ENCODE measurements at places on chromosomes 6 and 20. TPM values are rescaled to one million over a fixed set of nuclear protein-coding genes. Genes with fewer than 3 reads are reported as not detected.

DNA sequence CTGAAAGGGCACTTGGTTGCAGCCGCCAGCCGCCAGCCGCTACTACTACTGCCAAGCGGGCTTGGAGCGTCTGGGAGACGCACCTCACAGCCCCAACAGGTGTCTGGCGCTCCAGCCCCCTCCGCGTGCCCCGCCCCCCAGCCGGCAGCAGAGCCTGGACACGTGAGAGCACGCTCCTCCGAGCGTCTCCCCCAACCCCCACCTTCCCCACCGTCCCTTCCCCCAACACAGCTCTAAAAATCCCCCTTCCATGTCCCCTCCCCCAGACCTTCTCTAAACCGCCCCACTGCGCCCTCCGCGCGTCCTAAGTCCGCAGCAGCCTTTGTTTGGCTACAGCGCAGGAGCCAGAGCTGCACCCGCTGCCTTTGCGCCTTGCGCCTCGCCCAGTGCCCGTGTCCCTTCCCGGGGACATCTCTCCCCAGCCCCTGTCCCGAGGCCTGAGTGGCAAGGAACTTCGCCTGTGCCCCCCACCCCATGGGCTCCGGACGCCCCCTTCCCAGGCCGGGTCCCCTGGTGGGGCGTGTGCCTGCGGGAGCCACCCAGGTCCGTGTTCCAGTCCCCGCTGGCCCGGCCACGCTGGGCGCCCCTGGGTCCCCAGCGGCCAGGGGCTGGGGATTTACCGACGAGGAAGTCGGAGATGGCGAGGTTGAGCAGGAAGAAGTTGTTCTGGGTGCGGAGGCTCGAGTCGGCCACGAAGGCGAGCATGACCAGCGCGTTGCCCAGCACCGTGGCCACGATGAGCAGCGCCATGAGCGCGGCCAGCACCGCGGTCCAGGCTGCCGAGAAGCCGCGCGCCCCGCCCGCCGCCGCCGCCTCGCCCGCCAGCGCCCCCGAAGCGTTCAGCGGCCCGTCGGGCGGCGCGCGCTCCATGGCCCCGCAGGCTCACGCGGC is 732 bp downstream of the HRH3 start:
- DNase-seq, result no peak

- DNase-seq, result no peak
Measured at GRCh38 chr6:131613296-131613925, 14.6 kb downstream of the MED23 start.

The MED20 gene
- 25.4 TPM for total RNA-seq

DNA sequence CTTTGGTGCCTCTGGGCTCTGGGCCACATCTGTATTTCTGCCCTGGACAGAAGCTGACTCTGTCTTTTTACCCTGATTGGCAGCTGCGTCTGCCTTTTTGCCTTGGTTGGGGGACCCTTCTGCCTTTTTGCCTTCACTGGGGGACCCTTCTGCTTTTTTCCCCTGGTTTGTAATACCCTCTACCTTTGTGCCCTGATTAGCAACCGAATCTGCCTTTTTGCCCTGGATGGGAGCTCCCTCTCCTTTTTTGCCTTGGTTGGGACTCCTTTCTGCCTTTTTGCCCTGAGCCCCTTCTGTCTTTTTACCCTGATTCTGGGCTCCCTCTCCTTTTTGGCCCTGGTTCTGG is 23.4 kb downstream of the RRBP1 start:
- DNase-seq, result no peak

DNA sequence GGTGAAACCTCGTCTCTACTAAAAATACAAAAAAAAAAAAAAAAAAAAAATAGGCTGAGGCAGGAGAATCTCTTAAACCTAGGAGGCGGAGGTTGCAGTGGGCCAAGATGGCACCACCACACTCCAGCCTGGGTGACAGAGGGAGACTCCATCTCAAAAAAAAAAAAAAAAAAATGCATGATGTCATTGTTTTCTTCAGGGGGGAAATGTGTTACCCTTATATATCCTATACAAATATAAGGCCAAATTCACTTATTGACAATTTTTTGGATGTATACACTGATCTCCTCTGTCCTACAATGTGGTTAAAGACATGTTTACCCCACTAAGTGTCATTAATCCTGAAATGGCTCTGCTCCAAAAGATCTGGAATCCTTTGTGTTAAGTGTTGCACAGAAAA is 73.1 kb downstream of the TPBG start:
- no peak for DNase-seq

GRCh38 chr20:33308668-33309067 is 25.7 kb downstream of the BPIFB1 start:
- no peak for DNase-seq

The NOX3 gene
- total RNA-seq, result not detected

DNA sequence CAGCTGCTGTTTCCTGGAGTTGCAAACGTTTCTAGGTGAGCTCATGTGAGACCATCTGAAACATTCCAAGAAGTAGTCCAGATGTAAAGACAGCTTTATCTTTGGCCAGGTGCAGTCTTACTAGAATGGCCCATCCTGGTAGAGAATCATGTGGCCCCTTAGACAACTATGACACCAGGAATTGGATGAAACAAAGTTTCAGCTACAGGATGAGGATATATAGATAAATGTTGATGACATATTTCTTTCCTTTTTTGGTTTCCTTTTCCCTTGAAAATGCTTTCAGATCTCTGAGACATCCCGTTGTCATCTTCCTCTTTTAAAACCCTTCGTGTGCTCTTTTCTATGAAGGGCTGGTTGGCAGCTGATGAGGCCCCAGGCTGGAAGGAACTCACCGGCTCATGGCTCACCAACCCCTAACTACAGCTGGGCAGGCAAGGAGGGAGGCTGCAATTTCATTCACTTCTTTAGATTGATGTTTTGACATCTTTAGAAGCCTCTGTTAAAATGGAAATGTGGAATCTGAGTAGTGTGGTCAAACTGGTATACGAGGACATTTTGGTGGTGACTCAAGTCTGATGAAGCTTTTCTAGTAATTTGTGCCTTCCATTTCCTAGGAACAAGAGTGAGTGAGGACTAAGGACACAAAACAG is 167.9 kb upstream of the TNFAIP3 start:
- DNase-seq, result no peak

The CAGE1 gene
- 0.16 TPM for total RNA-seq

The PPP1R3G gene
- total RNA-seq, result 0.03 TPM

DNA sequence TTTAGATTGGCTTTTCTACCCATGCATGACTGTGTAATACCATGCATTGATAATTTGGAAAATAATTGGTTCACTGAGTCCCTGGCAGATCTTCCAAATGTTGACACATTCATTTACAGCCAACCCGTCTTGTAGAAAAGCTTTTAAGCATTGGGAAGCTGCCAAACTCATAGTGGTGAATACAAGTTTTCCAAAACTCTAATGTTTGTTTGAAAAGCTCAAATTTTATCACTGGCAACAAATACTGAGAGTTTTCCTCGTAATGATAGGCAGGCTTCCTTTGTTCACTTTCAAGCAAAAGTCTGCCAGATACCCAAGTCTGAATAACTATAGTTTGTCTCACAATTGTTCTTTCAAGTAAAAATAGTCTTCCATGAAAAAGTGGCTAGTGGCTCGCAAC is 143.0 kb downstream of the FIG4 start:
- DNase-seq, result no peak

DNA sequence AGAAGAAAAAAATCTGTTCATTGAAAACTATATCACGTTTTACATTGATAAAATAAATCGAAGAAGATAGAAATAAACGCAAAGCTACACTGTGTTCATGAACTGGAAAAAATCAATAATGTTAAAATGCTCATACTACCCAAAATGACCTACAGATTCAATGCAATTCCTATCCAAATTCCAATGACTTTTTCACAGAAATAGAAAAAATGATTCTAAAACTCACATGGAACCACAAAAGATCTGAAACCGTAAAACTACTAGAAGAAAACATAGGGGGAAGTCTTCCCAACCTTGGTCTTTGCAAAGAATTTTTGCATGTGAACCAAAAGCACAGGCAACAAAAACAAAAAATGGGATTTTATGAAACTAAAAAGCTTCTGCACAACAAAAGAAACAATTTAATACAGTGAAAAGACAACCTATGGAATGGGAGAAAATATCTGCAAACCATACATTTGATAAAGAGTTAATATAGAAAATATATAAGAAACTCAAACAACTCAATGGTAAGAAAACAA is 33.9 kb upstream of the ULBP3 start:
- DNase-seq, result no peak

- DNase-seq, result peak; percentile 65
Measured at GRCh38 chr6:151391471-151392413, at the start of gene ZBTB2. Gene ZBTB2, minus strand, starts transcription at chr6:151391559. Its CDS starts 17,922 bp downstream, at chr6:151373637.

DNA sequence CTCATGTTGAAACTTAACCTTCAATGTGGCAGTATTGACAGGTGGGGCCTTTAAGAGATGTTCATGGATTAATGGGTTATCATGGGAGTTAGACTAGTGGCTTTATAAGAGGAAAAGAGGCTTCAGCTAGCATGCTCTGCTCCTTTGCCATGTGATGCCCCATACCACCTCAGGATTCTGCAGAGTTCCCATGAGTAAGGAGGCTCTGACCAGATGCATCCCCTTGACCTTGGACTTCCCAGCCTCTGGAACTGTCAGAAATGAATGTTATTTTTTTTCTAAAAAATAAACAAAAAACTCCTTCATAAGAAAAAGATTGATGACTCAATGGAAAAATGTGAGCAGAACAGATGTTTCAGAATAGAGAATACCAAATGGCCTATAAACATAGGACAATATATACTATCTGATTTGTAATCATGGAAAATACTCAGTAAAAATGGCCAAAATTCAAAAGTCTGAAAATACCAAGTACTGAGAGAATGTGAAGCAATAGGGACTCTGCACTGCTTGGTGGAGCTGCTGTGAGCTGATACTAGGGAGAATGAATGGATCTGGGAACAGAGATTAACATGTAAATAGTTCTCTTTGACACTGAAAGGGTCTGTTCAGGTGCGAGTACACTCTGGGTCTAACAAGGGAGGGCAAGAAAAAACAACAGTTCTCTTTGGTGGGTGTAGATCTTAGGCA is 7.4 kb upstream of the TRIM39 start:
- DNase-seq, result no peak

The SCUBE3 gene
- total RNA-seq, result not detected

The SYTL3 gene
- total RNA-seq, result 0.41 TPM

GRCh38 chr20:44028003-44028730 is 113.5 kb downstream of the TOX2 start:
- DNase-seq, result no peak

GRCh38 chr6:148803979-148804378 is 57.1 kb downstream of the UST start:
- DNase-seq, result no peak

- no peak for DNase-seq
Measured at GRCh38 chr6:37352384-37352783, 1.4 kb upstream of the RNF8 start.

The EMILIN3 gene
- not detected for total RNA-seq

DNA sequence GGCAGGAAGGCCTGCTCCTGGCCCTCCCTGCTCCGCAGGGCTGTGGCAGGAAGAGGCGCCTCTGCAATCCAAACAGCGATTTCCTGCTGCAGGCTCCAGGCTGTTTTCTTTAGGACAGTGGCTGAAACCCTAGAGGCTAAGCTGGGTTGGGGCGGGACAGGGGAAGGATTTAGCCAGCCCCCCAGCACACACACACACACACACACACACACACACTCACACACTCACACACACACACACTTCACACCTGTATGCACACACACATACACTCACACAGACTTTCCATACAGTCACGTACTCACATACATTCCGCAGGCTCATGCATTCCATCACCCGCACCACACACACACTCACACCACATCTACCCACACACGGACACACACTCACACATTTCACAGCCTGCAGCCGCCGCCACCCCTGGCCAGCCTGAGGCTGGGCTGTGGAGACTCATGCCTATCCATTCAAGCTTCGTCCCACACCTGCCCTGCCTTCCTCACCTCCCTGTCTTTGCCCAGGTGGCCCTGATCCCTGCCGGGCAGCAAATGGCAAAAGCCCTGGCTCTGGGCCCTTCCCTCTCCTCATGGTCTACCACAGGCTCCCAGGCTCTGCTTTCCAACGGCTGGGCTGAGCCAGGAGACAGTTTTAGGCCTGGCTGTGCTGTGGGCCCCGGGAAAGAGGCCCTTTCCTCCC is 17.9 kb downstream of the MDFI start:
- no peak for DNase-seq

The MMP24 gene
- total RNA-seq, result 5.7 TPM

Data from HT-29 (cell line).